Forelimb muscle (tissue), 1 donor: ENCODE measurements at places on chromosomes 3 and 15. TPM values are rescaled to one million over a fixed set of nuclear protein-coding genes. Genes with fewer than 3 reads are reported as not detected.

- DNase-seq: no peak
Observed at GRCh38 chr3:28316226-28316625, 32.3 kb upstream of the ZCWPW2 start.

- DNase-seq: no peak
Observed at GRCh38 chr15:100571592-100572167, 30.3 kb downstream of the LINS1 start.

GRCh38 chr3:196075013-196075412, 6.9 kb downstream of the TFRC start:
- no peak for DNase-seq

- DNase-seq: no peak
Observed at GRCh38 chr3:113695431-113695785, 1.0 kb downstream of the USF3 start.

GRCh38 chr3:188407158-188407880, 253.4 kb downstream of the LPP start:
- DNase-seq: no peak

Gene GPR62
- polyA plus RNA-seq: 0.89 TPM

Gene SEMA7A
- 5.4 TPM for polyA plus RNA-seq

Gene NANOGP8
- polyA plus RNA-seq: 0.33 TPM

Gene EXD1
- 0.06 TPM for polyA plus RNA-seq
